ENCODE measurements at places on chromosomes 4 and X.
A peak's percentile ranks its signal among the peaks of the same experiment; 100 is the strongest.

DNA sequence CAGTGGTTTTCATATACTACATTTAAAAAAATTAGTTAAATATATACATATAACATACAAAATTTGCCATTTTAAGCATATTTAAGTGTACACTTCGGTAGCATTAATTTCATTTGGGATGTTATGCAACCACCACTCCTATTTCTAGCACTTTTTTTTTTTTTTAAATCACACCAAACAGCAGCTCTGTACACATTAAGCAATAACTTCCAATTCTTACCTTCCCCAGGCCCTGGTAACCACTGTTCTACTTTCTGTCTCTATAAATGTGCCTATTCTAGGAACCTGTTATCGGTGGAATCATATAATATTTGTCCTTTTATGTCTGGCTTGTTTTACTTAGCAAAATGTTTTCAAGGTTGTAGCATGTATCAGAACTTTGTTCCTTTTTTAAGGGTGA is 39.1 kb downstream of the TMEM164 start:
- DNase-seq: no peak

DNA sequence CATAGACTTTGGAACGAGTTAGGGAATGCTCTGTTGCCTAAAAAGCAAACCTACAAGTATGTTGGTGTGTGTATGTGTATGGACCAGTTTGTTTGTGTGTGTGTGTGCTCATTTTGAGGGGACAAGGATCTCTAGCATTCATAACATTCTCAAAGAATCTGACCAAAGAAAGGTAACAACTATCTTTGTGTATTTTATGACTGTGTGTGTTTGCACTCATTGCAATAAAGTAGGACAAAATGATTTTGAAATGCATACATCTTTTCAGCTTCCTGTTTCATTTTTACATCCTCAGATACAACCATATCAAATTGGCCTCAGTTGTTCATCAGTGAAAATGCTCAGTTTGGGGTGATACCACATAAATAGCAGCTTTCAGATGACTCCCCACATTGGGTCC is 8.3 kb upstream of the XK start:
- DNase-seq: no peak

DNA sequence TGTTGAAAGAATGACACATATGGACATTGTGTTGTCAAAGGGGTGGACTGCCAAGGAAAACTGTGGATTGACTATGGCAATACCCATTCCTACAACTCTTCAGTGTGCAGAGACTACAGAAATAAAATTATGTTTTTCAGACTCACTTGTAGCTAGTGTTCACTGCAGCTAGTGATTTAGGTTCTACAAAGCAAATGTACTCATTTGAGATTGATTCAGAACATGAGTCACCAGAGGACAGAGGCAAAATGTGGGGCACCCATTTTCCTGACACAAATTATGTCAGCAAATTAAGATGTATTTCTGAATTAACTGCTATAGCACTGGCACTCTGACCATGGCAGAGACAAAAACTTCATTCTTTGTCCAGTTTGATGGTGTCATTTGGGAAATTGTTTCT is 40.7 kb downstream of the SPCS3 start:
- DNase-seq: no peak

GRCh38 chr4:16717266-16717970 is 181.0 kb downstream of the LDB2 start:
- DNase-seq: no peak

DNA sequence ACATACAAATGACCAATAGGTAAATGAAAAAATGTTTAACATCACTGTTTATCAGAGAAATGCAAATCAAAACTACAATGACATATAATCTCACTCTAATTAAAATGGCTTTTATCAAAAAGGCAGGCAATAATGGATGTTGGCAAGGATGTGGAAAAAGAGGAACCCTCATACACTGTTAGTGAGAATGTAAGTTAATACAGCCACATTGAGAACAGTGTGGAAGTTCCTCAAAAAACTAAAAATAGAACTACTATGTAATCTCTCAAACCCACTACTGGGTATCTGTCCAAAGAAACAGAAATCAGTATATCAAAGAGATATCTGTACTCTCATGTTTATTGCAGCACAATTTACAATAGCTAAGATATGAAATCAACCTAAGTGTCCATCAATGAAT is 165.9 kb upstream of the HHIP start:
- no peak for DNase-seq

DNA sequence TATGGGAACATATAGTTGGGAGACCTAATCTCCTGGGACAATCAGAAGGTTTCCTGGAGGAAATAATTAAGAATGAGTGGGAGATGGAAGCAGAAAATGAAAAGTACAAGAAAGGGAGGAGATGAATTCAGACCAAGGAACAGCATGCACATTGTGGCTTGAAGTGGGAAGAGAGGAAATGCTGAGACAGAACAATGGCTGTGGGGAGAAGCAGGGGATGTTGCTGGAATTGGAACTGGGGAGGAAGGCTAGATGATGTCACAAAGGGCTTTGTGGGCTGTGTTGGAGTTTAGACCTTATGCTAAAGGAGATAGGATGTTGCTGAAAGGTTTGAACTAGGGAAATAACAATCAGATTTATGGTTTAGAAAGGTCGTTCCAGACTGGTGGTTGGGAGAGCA is 119.5 kb upstream of the DIPK2B start:
- DNase-seq: no peak

DNA sequence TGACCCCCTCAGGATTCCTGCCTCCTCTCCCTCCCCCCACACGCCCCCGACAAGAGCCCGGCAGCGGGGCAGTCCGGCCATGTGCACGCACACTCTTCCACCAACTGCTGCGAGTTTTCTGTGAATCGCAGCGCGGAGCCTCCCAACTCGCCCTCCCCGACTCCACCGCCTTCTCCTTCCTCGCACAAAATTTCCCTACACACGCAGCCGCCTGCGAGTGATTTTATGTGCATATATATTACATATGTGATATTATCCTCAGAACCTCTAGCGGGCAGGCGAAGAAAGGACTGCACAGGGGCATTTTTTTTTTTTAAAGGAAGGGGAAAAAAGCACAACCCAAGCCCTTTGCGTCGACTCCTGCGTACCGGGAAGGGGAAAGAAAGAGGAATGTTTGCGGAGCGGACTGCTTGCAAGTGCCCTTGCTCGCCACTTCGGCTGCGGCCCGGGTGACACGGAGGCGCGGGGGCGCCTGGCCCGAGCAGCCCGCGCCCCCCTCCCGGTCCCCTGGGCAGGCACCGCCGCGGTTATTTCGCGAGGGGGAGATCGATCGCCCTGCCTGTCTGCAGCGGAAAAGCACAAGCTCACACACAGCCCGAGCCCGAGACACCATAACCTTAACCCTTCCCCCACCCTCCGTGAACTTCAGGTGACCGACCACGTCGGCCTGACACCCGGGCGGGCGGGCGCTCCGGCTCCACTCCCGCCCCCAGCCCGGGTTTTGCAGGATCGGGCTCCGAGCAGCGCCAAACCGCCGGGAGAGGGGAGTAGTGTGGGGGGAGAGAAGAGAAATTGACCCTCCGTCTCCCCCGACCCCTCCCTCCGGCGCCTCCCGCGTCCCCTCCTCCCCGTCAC is 2.3 kb downstream of the ZNF827 start:
- DNase-seq: no peak

DNA sequence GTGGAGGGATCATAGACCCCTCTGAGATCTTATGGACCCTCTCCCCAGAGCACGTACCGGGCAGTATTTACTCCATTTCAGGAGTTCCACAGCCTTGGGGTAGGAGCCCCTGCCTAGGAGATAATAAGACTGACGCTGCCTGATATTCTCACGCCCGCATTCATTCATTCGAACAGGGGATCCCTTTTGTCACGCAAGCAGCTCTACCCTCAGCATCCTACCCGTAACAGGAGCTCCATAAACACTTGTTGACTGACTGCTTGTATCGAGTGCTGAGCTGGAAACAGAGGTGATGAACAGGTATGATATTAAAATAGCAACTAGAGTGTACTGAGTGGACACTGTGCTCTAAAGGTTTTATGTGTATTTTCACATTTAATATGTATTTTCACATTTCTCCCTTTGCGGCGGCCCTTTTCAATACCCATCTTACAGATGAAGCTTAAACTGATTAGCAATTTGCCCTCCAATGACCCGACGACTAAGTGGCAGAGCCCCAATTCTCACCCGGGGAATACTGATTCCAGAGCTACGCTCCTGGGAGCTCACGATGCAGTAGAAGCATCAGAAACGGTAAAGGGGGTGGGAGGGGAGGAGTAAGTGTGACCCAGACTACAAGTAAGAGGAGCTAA is 888 bp downstream of the RAB28 start:
- no peak for DNase-seq

DNA sequence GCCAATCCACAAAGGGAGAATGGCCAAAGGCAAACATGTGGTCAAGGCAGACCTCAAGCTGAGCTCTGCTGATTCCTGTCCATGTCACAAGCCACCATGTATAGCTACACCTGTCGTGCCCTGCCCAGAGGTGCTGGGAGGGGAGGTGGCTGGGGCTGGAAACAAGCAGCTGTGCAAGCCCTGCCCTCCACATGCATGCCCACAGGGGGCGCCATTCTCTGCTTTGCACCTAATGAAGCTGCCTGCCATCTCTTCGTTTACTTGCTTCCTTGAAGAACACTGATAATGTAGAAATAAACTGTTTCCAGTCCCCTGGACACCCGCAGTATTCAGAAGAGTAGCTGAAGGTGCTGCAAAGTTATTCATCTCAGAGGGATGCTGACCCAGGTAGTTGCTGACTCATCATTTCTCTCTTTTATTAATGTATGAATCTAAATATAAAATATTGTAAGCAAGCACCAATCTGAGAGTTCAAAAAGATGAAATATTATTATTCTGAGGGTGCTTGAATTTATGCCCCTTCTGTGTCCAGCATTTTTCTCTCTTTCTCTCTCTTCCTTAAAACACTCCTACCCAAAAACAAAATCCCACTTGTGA is 278.6 kb downstream of the ADGRA3 start:
- no peak for DNase-seq

DNA sequence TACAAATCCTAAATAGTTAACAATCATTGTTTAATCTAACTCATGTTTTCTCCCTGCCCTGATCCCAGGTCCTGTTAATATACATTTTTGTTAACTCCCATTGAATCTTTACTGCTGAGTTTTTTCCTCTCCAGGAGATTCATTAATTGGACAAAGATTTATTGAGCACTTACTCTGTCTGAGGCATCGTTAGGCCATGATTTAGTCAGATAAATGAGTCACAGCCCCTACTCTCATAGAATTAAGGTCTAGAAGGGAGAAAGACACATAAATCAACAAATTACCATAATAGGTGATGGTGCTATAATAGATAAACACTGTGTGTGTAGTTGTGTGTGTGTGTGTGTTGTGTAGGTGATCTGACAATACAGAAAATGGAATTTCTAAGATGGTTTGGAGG is 112.5 kb downstream of the MAPK10 start:
- DNase-seq: no peak

DNA sequence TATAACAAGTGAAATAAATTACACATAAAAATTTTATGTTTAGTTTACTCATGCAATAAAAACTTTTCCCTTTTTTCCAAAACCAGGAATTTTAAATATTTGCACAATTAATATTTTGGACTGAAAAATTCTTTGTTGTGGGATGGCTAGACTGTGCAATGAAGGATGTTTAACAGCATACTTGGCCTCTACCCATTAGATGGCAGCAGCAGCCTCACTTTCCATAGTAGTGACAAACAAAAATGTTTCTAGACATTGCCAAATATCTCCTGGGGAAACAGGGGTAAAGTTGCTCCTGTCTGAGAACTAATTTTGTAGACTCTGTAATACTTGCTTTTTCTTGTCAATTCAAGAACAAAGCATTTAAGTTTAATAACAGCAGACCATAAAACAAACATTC is 49.8 kb downstream of the SCLT1 start:
- DNase-seq: no peak

DNA sequence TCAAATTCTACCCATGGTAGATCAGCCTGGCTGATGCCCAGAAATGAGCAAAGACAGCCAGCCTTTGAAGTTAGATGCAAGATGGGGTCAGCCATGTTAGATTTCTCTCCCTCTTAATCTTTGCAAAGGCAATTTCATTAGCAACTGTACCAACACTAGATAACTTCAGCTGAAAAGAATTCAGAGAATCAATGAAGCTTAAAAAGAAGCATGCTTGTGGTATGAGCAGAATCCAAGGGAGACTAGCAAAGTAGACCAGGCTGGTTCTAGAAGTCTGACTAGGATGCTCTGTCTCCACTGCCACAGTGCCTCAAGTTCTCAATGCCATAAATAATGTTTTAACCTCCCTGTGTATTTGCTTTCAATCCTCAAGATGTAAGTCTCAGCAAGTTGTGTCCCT is 247.3 kb downstream of the SLC7A11 start:
- DNase-seq: no peak

DNA sequence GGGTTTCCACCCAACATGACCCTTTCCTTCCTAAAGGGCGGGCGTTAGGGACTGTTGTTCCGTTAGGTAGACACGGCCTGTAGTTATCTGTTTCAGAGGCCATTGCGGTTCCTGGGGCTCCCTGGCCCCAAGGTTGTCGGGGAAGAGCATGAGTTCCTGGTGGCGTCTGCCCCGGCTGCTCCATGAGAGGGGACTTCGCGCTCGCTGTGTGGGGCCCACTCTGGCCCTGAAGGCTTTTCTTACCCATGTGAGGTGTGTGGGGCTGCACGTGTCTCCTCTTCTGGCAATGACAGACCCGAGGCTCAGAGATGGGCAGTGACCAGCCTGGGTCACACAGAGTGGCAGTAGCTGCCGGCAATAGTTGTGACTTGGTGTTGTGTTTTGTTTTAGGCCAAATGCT is 9.1 kb downstream of the TADA2B start:
- DNase-seq: no peak

DNA sequence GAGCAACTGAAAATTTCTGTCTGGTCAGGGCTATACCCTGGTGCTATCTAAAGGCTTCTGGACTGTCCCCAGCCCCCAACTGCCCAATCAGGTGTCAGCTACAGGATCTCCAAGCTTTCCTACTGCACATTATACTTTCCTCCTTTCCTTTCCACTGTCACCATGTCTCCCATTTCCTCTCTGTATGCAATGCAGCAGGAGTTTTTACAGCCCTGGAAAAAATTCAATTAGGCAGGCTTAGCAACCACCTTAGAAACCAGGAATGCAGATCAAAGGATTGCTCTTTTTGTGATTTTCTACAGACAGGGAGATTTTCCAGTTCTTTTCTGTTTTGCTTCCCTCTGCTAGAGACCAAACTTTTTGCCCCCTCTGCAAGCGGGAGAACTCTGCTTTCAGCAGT is 6.0 kb upstream of the NAF1 start:
- no peak for DNase-seq

- peak; percentile 20 for DNase-seq
These were observed 6.7 kb upstream of the ERCC6L start for GRCh38 chrX:72245461-72246089.

DNA sequence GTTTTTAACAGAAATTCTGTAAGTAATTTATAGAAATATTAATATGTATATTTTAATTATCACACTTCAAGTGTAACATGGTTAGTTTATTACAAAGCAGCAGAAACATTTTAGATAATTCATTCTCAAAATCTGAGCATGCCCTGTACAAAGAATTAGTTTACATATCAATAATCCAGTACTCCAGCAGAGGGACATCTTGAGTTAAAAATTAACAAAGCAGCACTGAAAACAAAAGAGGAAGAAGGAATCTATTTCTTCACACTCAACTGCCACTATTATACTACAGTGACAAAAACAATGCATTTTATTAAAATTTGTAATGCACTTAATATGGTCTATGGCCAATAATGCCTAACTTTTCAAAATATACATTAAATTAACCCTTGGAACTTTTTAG is 179.1 kb upstream of the KLHL4 start:
- DNase-seq: no peak
